Stimulated activated CD8-positive, alpha-beta memory T cell treated with anti-CD3 and anti-CD28 coated beads, Interleukin-4, amount 100 ng/mL, for 4 hours (primary cell): ENCODE measurements at places on chromosomes 2 and 18.

- DNase-seq: no peak
These were observed 73.9 kb downstream of the GYPC start for GRCh38 chr2:126729896-126730295.

- DNase-seq: no peak
These were observed 66.6 kb downstream of the EPB41L3 start for GRCh38 chr18:5476961-5477800.

GRCh38 chr2:46385786-46386577 lies 88.8 kb downstream of the EPAS1 start:
- no peak for DNase-seq

DNA sequence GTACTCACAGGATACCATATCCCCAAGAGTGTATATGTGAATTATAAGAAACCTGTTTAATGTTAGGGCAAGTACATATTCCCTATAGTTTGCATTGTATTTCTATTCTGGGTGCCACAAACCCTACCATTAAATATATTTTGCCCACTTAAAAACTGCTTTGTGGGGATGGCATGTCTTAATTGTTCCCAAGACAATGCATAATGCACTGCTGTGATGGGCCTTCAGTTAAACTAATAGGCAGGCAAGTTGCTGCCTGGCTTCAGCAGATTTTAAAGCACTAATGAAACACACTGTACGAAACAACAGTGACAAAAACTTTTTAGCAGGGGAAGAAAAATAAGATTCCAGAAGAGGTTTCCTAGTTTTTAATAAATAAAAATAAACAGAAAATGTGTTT lies 104.8 kb upstream of the VRK2 start:
- DNase-seq: no peak

GRCh38 chr2:134917360-134917865 lies 1.2 kb upstream of the CCNT2 start:
- DNase-seq: no peak

DNA sequence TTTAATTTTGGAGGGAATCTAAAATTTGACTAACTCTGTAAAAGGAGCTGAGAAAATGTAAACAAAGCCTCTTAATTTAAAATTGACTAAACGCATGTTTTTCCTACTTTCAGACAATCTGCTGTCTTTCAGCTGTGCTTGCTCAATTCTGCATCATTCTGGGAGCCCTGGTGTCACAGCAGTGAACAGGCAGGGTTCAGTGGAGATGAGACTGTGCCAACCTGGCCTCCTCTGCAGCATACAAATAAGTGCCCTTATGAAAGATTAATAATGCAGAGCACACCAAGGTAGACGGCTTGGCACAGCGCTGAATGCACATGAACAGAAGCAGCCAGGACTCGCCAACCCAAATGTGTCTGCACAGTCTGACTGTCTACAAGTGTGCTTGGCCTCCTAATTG lies 222.0 kb upstream of the CHAC2 start:
- DNase-seq: no peak

- no peak for DNase-seq
These were observed 48.5 kb downstream of the CDK15 start for GRCh38 chr2:201854841-201855240.

GRCh38 chr18:32777049-32777448 lies 4.2 kb upstream of the KLHL14 start:
- no peak for DNase-seq

- no peak for DNase-seq
These were observed 340 bp downstream of the SLC40A1 start for GRCh38 chr2:189580241-189580651.
